ENCODE measurements at places on chromosomes 12 and 14.

GRCh38 chr12:2844786-2845185 lies 10.0 kb upstream of the NRIP2 start:
- DNase-seq: no peak

DNA sequence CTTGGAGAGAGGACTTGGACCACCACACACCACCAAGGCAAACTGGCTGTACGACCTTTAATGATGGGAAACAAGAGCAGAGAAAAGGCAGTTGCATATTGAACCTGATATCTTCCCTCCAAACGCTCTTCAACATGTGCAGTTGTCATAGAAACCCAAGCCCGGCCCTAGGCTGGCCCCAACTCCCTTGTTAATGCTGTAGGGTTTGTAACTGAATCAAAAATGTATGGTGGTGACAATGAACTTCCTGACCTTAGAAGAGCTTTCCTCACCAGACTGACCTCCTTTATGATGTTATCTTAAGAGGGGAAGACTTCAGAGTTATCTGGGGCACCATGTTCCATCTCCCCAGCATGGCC lies 12.3 kb downstream of the APOLD1 start:
- DNase-seq: no peak

DNA sequence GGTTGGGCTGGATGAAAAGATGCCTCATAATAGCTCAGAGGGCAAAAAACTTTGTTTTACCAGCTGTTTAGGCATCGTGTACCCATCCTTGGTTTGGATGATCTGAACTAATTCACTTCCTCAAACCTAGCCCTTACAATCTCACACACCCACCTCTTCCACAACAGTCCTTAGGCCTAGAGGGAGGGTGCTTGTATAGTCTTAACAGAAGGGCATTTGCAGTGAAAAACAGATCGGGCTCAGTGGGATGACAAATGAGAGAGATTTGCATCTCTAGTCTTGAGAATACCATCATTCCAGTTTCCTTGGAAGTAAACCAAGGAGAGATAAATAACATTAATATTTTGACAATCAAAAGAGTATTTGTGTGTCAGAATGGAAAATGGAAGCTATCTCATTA lies 11.0 kb downstream of the SLCO1A2 start:
- DNase-seq: no peak

DNA sequence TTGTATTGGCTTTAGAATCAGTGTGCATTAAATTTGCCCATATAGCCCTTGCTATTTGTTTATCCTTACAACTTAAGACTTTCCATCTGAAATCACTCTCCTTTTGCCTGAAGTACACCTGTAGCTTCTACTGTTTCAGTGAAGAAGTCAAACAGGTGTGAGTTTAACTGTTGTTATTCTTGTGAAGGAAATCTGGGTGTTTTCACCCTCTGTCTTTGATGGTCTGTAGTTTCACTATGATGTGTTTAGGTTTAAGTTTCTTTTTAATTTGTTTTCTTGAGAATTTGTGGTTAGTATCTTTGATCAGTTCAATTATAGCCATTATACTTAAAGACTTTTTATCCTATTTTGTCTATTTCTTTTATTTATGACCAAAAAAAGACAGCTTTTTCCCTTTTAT lies 68.9 kb upstream of the BBS10 start:
- DNase-seq: no peak

GRCh38 chr12:106747973-106748436 lies 26.5 kb upstream of the RIC8B start:
- DNase-seq: no peak

GRCh38 chr12:58148405-58148804 lies 207.0 kb downstream of the ATP23 start:
- peak; percentile 4 for DNase-seq

DNA sequence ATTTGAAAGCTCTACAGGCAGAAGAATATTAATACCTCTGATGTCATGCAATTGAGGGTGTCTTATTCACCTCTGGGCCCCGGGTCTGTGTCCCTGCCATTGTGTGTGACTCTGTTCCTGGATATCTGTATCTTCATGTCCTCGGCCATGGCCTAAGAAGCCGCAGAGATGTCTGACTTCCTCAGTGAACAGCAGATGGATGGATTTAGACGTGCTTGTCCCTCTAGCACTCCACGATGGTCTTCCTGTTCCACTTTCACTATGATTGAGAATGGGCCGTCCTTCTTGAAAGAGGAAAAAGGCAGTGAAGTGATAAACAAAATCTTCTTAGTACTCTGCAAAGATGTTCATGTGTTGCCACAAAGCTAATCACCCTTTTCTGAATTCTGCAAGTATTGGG lies 217.4 kb downstream of the SLC41A2 start:
- no peak for DNase-seq

DNA sequence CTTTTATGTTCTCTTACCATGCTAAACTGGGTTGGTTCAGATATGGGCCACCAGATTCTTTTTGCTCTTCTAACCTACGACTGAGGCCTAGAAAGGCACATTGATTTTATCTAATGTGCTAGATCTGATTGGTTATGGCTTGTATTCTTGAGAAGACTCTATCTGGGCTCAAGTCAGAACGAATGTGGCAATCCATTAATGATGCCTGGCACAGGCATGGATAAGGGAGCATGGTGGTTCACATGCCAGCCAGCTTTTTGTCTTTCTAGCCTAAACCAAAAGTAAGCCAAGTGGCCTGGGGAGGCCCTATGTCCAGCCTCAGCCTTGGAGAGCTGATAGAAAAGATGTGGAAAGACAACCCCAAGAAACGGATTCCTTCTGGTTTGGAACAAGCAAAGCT lies 82.7 kb downstream of the KNTC1 start:
- DNase-seq: no peak

GRCh38 chr12:62714774-62715721 lies 219.9 kb downstream of the PPM1H start:
- no peak for DNase-seq

DNA sequence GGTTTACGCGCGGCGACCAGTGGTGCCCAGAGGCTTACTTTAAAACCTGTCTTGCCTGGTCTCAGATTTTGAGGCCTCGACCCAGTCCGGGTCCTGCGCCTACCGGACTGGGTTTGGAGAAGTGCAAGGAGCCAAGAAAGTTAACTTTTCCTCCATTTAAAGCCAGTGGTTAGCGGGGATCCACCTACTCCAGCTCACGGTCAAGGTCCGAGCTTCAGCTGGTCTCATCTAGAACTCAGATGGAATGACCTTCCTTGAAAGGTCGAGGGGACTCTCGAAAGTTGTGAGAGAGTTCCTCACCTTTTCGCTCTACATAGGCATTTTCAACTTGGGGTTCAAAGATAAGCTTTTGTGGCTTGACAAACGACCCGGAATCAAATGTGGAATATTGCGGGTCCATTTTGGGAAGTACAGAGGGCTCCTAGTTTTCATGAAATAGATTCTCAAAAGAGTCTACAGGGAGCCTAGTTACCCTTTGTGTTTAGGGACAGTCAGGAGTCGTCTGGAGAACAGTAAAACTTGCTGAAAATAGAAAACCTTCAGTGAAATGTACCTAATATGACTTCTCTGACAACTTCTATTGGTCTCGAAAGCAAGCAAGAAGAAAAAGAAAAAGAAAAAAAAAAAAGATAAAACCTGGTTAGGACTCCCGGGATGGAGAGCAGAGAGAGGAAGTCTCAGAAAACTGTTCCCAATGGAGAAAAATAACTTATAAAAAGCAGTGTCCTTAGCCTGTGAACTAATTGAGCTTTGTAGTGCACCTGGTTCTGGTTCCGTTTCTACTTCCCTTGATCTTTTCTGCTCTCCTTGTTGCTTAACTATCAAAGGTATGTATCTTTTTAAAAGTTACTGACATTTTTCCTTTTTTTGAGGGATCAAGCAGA lies 1.4 kb downstream of the KCNMB4 start:
- no peak for DNase-seq

DNA sequence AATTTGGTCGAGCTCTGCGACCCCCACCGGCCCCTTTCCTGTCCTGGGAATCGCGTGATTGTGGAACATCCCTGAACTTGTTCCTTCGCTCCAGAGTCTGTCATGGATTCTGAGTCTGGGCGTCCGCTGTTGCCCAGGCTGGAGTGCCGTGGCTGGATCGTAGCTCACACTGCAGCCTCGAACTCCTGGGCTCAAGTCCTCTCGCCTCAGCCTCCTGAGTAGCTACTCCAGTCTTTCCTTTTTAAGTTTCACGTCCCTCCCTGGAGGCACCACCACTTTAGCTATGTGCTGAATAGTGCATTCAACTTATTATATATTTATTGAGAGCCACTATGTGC lies 698 bp downstream of the ACOT6 start:
- DNase-seq: no peak

- no peak for DNase-seq
Measured at GRCh38 chr12:117058442-117059072, 40.7 kb downstream of the TESC start.

GRCh38 chr14:32428875-32429274 lies 99.8 kb downstream of the AKAP6 start:
- DNase-seq: no peak

DNA sequence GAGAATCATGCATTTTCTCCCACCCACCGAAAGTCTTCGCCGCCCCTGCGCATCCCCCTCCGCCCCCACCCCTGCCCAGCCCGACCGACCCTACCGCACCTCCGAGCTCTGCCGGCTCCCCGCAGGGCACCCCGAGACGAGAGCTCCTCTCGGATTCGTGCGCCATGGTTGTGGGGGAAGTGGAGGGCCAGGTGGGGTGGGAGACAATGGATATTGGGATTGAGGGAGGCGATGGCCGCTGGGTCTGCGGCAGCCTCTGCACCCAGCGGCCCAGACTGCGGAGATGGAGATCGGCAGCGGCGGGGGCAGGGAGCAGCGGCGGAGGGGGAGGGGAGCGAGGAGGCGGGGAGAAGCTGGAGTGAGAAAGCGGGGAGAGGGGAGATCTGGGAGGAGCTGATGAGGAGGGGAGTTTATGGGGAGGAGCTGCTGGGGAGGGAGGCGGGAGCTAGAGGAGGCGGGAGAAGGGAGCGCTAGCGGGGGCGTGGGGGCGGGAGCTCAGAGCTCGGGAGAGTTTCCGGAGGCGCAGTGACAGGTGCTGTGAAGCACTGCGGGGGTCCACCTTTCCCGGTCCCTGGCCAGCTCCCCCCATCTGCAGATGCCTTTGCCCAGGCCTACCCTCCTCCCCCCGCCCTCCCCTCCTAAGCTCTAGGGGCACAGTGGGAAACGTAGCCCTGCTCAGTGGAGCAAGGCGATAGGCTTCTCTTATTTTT lies at the start of gene SALL2:
Gene SALL2, minus strand, starts transcription at position 385 of the 710 bp plus-strand sequence. Its CDS starts 219 bp downstream, at position 166.
- DNase-seq: peak; percentile 73

- DNase-seq: no peak
Measured at GRCh38 chr12:100518376-100518775, 44.7 kb downstream of the NR1H4 start.

- peak; percentile 97 for DNase-seq
Measured at GRCh38 chr12:113221181-113221996, at the start of gene TPCN1. Gene TPCN1, plus strand, starts transcription at chr12:113221464. Its CDS starts 5,389 bp downstream, at chr12:113226853.

GRCh38 chr12:67740711-67741110 lies 92.2 kb downstream of the DYRK2 start:
- no peak for DNase-seq

- DNase-seq: no peak
Measured at GRCh38 chr14:54640506-54640905, 73.6 kb downstream of the SAMD4A start.

- DNase-seq: no peak
Measured at GRCh38 chr14:58907803-58908202, 270.0 kb downstream of the DACT1 start.

DNA sequence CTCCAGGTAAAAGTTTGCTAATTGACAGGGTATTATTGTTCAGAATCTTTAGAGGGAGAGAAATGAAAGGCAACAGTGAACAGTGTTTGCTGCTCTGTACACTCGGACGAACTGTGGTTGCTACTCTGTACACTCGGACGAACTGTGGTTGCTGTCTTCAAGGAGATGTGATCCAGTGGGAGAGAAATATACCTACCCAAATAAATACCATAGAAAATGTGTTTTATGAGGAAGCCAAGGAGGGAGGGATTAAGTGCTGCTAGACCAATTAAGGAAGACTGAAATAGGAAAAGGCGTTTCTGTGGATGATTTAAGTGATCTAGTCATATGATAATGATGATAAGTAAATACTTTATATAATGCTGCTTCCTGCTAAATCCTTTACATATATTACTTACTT lies 2.7 kb downstream of the STK38L start:
- DNase-seq: no peak

GRCh38 chr12:53255996-53256395 lies 12.1 kb upstream of the ESPL1 start:
- DNase-seq: no peak

DNA sequence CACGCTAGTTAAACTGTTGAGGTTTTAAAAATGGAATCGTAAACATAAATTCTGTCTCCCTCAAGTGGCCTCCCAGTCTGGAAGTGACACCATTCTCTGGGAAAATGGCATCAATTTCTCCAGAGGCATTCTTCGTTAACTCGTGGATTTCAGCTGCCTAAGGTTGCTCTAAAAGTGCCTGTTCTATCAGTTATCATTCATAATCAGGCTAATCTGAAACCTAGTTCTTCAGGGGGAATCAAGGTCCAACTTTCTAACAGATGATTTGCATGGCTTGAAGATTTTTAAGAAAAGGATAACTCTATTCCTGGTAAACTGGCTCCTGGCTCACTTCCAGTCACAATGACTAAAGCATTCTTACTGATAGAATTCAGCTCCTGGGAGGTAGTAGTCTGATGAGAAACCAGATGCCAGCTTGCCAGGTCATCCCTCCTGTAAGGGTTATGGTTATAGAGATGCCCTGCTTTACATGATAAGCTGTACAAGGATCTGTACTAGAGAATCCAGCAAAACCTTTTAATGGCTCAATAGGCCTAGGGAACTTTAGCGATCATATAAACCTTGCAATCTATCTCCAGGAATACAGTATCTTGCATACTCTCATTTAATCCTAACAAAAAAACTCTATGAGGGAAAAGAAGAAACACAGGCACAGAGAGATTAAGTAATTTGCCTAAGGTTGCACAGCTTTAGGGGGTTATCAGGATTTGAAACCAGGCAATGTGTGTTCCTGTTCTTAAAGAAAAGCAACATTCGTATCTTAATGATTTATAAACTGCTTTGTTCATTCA lies 1.5 kb downstream of the L3HYPDH start:
- DNase-seq: no peak

GRCh38 chr14:36855396-36855795 lies 193.7 kb downstream of the PAX9 start:
- DNase-seq: no peak

DNA sequence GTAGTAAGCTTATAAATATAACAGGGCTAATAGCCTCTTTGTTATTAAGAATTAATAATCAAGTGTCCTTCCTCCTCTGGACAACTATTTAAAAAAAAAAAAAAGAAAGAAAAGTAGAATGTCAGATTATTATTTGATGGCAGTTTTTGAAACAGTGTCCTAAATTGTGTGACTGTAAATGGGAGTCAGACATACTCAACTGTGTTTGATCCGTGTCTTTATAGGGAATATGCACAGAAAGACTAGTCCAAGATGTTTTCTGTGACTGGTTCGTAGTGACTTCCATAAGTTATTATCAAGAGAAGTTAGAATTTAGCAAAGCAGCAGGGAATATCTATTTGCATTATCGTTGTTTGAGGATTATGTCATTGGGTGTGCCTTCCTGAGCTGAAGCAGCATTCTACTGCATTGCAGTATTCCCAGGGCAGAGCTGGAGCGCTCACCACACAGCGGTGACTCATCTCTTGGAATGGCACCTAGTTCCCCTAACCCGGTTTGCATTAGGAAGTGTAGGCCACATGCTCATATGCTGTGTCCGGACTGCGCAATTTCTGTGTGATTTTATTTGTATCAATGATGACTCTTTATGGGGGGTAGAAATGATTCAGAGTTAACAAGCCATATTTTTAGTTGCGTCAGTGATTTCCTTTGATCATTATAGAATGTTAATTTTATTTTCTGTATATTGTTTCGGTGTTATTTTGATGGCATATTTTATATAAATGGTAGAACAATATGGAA lies 7.9 kb downstream of the DYNC1H1 start:
- DNase-seq: no peak

Data from endothelial cell (in vitro differentiated cells).